NCI-H345 (cell line): ENCODE measurements at places on chromosomes 7 and 10.

DNA sequence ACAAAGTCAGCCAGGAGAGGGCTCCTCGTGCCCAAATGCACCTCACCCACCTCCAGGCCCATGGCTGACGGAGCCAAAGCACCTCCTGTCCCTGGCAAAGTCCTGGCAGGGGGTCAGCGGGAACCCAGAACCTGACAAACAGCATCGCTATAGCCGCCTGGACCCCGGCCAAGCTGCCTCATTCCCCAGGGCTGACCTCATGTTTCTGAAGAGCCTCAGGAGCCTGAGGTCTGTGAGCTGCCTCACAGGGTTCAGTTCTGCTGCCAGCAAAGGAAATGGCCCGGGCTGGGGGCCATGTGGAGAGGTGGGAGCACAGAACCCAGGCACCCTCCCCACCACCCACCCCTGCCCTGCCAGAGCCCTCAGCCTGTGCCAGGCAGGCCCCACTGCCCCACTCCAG lies 4.2 kb upstream of the NANOS1 start:
- DNase-seq, result peak; percentile 44

- no peak for DNase-seq
These were observed 431.4 kb downstream of the DNAJB6 start for GRCh38 chr7:157768198-157768597.

- DNase-seq, result peak; percentile 78
These were observed 31.6 kb upstream of the LEP start for GRCh38 chr7:128209229-128210035.

- DNase-seq, result no peak
These were observed 4.5 kb downstream of the GRK5 start for GRCh38 chr10:119211625-119212441.

DNA sequence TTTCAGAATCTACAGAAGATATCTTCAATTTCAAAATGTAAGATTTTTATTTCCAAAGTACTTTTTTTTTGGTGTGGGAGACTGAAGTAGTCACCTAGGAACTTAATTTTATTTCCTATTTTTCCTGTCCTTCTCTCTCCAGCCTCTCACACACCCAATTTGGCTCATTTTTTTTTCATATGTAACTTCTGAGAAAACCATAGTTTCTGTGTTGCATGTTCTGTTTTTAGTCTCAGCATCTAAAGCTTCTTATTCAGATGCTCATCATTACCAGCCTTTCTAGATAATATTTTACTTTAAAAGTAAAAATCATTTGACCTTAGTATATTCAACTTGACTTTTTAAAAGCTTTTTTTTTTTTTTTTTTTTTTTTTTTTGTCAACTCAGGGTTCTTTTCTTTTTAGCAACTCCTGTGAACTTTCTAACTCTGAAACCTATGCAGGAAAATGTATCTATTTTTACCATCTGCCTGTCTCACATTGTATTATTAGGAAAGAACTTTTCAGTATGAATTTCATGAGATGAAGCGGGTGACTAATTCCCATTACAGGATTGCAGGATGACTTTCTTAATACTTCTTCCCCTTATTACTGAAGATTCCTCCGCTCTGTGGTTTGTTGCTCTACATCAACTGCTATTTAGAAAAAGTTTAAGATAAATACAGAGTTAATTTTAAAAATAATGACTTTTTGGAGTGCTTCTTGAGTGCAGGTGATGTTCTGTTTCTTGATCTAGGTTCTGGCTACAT lies 73.6 kb upstream of the LSM8 start:
- no peak for DNase-seq

- no peak for DNase-seq
These were observed 639.2 kb upstream of the POT1 start for GRCh38 chr7:125568799-125569198.

DNA sequence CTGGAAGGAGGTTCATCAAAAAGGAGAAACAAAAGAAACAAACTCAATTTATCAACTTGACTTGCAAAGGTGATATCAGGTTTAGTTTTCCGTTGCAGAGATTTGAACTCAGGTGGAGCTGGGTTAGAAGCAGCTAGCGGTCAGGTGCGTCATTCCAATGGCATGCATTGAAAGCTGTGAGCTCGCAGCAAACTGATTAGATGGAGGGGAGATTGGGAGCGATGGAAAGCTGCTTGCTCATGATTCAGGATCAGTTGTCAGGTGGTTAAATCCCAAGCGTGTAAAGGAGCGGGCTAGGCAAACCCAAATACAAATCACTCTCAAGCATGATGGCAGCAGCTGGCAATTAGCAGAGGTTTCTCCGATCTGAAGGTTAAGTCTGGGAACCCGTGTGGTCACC lies 49.3 kb upstream of the AFAP1L2 start:
- DNase-seq, result no peak

- DNase-seq, result no peak
These were observed 683.7 kb upstream of the NRP1 start for GRCh38 chr10:34018129-34018528.

DNA sequence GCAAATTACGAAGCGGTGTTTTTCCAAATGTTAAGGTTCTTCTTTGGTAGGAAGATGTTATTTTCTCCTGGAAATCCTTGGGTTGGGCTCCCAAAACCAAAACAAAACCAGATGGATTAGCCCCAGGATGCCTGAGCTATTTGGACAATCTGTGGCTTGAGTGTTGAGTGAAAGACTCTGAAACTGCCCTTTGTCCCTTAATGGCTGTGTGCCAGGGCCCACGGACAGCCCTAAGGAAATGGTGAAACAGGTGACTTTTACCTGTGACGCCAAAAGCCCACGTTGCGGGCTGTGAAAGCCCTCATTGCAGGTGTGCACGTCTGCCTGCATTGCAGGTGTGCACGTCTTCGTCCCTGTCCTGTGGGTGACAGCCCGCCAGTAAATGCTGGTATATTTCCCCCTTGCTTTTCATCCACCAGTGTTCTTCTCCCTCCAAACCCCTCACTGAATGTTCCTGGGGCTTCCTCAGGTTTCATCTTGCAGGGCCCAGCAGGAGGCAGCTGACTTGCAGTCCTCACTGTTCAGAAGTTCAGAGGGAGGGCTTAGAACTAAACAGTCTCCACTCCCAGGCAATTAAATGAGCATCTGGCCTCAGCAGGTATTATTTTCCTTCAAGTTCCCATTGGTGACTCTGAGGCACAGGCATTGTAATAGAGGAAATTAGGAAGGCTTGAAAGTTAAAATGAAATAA lies 10.7 kb downstream of the PFKP start:
- DNase-seq, result peak; percentile 70

DNA sequence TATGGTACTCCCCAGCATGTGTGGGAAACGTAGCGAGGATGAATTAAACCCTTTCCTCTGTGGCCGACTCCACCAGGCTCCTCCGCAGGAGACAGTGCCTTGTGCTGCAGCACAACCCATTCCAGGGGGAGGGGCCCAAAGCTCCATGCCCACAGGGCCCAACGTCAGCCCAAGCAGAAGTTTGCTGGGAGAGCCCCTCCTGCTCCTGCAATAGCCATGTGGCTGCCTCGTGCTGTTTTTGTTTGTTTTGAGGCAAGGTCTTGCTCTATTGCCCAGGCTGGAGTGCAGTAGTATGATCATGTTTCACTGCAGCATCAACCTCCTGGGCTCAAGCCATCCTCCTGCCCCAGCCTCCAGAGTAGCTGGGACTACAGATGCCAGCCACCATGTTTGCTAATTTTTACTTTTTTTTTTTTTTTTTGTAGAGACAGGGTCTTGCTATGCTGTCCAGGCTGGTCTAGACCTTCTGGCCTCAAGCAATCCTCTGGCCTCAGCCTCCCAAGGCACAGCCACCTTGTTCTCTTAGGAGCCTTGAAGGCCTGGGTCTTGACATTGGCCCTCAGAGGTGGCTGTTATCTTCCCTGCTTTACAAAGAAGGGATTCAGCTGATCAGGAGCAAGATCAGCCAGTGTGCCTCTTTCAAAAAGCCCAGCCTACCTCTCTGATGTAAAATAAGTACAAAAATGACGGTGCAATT lies 102.8 kb downstream of the DYNC2I1 start:
- no peak for DNase-seq

- DNase-seq, result no peak
These were observed 101.6 kb upstream of the TNS3 start for GRCh38 chr7:47683485-47683898.

GRCh38 chr10:78540355-78541076 lies 506.9 kb downstream of the RPS24 start:
- no peak for DNase-seq

DNA sequence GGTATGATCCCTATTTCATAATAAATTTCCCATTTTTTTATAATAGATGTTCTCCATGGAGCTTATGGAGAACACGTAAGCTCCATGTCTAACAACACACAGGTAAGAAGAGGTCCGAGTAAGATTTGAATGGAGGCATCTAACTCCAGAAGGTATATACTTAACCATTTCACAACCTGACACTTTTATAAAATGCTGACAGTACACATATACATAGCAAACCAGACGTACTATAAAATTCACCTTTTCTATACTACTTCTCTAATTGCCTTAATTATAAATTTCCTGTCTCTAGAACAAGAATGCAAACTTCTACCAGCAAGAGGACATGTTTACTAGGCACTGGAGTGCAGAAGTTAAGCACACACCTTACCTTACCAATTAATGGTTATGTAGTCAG lies 151.3 kb downstream of the DGKI start:
- no peak for DNase-seq

DNA sequence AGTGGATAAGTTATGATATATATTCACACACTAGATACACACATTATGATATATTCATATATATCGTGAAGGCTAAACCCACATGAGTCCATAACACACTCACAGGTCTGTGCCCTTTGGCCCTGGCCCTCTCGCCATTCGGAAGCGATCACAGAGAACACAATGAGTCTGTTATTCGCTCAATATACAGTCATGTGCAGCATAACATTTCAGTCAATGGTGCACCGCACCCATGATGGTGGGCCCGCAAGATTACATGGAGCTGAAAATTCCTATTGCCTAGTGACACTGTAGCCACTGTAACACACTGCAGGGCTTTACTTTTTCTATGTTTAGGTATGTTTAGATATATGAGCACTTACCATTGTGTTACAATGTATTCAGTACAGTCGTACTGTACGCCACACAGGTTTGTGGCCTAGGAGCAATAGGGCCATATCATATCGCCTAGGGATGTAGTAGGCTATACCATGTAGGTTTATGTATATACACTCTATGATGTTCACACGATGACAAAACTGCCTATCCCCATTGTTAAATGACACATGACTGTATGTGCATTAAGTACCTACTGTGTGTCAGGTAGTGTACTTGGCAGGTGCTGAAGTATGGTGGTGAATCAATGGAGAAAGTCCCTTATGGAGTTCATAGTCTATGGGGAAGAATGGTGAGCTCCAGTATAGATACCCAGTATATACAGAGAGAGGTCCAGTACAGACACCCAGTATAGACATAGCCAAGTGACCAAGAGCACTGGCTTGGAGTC lies 198.8 kb upstream of the KLF14 start:
- DNase-seq, result no peak

DNA sequence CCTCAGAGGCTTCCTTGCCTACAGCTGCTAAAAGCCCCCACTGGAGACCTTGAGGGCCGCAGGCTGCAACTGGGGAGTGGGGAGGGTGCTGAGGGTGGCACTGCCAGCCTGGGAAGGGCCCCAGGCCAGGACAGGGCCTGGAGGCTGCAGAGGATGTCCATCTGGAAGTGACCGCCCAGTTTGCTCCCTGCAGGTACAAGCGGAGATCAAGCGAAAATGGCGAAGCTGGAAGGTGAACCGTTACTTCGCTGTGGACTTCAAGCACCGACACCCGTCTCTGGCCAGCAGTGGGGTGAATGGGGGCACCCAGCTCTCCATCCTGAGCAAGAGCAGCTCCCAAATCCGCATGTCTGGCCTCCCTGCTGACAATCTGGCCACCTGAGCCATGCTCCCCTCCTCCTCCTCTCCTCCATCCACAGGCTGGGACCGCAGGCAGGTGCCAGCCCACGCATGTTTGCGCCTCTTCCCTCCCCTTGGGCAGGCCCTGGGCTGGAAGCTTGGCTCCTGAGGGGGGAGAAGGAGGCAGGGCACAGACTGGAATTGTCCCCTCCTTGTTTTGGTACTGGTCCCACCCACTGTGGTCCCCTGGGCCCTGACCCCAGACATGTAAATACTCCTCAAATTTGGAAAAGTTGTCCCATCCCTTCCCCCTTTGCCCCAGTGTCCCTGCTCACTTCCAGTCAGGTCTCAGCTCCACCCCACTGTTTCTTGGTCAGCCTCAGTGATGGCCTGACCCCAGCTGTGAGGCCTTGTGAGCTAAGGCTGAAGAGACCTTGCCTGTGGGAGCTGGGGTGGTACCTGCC lies 54.4 kb downstream of the ADCYAP1R1 start:
- no peak for DNase-seq

DNA sequence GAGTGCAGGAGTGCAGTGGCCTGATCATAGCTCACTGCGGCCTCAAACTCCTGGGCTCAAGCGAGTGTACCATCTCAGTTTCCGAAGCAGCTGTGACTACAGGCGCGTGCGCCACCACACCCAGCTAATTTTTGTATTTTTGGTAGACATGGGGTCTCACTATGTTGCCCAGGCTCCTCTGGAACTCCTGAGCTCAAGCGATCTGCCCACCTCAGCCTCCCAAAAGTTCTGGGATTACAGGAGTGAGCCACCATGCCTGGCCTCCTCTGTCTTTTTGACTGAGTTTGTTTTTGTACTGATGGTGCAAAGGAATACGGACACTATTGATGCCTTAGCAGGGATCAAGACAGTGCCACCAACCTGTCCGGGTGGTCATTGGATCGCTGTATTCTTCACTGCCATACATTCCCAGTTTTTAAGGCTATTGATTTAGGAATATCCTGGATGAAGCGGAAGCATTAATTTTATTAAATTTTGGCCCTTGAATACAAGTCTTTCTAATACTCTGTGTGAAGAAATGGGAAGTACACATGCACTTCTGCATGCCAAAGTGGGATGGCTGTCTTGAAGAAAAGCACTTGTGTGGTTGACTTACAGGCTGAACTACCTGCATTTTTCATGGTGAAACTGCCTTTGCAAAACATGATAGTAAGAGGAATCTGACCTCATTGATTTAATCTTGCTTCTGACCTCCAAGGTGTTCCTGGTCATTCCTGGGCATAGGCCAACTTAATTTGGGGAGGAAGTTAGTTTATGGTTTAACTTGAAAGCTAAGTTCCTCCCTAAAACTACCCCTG lies 2.1 kb upstream of the CUL2 start:
- DNase-seq, result no peak

GRCh38 chr10:17001961-17002749 lies 127.5 kb downstream of the CUBN start:
- no peak for DNase-seq

- DNase-seq, result no peak
These were observed 41.6 kb downstream of the BICC1 start for GRCh38 chr10:58554316-58554715.
